ENCODE measurements at places on chromosomes 11 and 22.

DNA sequence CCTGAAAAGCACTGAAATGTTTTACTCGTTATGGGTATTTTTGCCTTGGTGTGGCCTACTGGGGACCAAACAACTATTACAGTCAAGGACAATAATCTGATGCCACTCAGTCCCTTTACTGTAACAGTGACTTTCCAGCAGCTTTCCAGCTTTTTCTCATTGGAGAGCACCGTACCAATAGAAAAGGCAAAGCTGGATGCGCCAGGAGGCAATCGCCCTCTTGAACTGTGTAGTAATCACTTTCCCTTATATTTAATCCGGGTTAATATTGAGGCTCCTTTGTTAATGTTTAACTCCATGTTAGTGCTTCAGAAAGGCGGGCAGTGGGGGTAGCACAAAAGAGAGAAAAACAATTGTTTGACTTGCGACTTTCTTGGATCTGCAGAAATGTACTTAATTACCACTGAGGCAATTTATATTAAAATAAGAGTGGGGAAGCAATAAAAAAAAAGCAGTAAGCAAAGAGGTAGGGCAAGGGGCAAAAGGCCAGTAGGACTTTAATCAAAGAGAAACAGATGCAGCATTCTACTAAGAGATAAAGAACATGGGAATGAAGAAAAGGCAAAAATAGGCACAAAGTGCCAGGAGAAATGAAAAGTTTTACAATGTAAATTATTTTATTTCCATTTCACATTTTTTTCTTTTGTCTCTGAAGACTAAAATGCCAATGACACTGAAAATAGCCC is 81.6 kb downstream of the LRRC4C start:
- no peak for DNase-seq

GRCh38 chr11:24511511-24511910 is 14.7 kb downstream of the LUZP2 start:
- no peak for DNase-seq

DNA sequence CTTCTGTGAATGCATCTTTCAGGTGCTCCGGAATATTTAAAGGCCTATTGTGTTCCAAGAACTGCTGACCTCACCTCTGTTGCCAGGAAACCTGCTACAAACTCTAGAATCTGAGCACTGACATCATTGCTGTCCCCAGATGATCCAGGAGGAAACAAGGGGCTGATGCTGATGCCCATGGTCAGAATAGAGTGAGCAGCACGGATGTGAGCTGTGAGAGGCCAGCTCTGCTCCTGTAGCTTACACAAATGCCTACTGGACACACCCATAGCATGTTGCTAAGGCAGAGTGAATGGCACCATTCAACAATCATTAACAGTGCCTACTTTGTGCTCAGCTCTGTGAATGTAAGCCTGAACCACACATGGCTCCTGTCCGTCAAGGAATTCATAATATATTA is 276.7 kb upstream of the API5 start:
- no peak for DNase-seq

DNA sequence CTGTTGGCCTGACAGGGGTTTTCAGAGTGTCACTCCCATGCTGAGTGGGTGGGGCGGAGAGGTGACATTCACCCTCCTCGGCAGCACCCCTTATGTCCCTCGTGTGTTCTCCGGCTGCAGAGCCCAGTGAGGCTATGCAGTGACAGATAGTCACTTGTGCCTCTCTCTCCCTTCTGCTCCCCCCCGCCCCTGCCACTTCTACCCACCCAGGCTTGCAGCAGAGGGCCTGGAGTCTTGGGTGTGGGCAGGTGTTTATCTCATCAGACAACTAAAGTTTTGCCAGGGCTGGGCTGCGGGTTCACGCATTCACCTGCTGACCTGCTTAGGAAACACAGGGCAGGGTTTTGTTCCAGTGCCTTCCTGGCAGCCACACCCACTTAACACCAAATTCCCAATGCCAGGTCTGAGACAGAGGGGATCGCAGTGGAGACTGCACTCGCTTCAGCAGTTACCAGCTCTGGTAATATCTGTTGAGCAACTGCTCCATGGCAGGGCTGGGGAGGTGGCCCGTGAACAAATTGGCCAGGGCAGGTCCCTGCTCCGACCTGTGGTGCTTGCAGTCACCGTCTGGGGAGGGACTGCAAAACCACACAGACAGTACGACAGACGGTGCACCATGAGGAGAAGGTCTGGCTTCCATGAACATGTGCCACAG is 50.5 kb upstream of the ADA2 start:
- DNase-seq = no peak

DNA sequence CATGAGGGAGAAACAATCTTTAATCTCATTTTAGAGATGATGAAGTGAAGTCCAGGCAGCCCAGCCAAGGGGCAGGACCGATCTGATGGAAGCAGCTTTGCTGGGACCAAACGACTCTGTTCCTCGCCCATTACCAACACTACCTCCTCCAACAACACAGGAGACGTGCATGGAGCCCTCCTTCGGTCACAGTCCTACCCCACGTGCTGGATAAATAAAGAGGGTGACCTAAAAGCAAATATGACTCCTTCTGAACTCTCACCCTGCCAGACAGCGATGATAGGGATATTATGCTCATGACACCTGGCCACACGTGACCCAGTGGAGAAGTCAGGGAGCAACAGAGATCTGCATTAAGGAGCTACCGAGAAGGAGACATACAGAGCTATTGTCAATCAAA is 26.0 kb downstream of the SCGB1A1 start:
- no peak for DNase-seq

GRCh38 chr11:116193321-116194131 is 579.3 kb downstream of the BUD13 start:
- no peak for DNase-seq

DNA sequence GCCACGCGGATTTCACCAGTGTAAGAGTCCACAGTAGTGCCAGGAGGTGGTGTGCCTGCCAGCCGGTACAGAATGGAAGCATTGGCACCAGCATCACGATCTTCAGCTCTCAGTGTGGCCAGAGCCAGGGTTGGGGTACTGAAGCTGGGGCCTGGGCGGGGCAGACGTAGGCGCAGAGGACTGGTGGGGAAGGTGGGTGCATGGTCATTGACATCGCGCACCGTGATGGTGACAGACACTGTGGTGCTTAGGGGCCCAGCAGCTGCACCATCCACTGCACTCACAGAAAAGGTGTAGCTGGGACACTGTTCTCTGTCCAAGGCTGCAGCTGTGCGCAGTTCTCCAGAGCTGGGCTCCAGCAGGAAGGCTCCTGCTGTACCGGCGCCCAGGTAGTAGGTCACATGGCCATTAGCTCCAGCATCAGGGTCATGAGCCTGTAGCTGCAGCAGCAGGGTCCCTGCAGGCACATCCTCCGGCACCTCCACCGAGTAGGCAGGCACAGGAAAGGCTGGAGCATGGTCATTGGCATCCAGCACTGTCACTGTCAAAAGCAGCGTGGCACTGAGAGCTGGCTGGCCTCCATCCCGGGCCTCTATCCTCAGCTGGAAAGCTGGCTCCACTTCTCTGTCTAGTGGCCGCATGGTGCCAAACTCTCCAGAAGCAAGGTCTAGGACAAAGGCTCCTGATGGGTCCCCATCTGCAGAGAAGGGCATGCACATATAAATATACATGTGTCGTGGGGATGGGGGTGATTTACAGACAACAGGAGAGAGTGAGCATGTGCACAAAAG is 7.9 kb upstream of the TPP1 start:
- DNase-seq = no peak

GRCh38 chr11:118889797-118890196 is 6.1 kb downstream of the CXCR5 start:
- no peak for DNase-seq

- no peak for DNase-seq
These were observed 2.3 kb downstream of the CASTOR1 start for GRCh38 chr22:30286813-30287647.

DNA sequence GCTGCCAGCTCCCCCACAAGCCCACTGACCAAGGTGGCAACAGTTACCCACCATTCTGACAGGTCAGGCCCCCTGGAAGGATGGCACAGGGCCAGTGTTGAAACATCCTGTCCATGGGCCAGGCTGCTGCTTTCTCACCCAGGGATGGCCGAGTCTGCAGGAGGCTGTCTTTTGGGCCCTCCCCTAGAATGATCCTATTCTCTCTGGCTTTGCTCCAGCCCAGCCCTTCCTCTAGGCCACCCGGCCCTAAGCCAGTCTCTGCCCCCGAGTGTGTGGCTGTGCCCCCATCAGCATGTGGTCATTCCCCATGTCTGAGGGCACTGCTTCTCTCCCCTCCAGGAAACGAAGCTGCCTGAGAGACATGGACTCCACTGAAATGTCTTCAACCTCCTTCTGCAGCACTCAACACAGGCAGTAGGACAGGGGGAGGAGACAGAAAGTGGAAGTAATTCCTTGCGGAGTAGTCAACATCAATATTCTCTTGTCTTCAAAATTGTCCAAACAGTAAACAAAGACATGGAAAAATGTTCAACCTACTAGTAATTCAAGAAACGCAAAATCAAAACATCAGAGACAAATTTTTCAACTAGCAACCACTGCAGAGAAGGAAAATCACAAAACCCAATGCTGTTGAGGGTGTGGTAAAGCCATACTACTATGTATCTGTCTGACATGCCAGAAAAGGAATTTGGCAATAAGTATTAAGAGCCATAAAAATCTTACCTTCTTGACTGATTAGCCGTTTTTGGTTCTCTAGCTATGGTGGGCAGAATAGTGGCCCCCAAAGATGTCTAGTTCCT is 5.1 kb upstream of the SCARF2 start:
- DNase-seq = no peak
